ENCODE measurements at places on chromosomes 7 and 10.

DNA sequence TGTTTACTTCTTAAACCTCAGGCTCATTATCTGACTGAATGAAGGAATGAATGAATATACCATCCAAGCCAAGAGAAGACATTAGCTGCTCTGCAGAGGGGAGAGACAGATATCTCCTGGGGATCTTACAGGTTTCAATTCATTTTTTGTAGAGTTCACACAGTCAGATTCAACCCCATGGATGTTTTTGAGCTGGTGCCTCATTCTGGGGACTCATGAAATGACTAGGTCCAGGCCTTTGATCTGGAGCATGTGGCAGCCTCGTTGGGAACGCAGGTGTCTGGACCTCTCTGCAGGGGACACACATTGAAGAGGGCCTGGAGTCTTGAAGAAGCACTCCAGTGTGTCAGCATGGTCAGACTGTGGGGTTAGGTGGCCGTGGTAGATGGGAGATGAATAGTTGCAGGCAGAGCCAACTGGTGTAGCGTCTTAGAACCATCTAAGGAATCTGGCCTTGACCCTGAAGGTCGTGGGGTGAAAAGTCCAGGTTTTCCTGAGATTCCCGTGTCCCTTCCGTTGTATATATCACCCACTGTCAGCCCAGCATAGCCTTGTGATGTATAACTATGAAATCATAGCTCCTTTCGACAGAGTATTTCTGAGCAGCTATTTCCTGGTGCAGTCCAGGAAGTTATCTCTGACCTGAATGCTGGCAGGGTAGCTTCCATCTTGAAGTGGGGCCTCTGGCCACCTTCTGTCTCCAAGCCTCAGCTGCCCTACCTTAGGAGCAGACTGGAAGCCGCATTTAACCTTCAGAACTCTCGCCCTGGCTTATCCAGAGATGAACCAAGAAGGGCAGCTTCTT, 22.3 kb downstream of the BTBD16 start:
- DNase-seq: no peak

GRCh38 chr10:11286261-11286852, 268.7 kb downstream of the CELF2 start:
- no peak for DNase-seq

GRCh38 chr7:47787249-47788069, 160.8 kb downstream of the PKD1L1 start:
- DNase-seq: no peak

- DNase-seq: no peak
Measured at GRCh38 chr10:11841375-11841774, 18.2 kb downstream of the PROSER2 start.

DNA sequence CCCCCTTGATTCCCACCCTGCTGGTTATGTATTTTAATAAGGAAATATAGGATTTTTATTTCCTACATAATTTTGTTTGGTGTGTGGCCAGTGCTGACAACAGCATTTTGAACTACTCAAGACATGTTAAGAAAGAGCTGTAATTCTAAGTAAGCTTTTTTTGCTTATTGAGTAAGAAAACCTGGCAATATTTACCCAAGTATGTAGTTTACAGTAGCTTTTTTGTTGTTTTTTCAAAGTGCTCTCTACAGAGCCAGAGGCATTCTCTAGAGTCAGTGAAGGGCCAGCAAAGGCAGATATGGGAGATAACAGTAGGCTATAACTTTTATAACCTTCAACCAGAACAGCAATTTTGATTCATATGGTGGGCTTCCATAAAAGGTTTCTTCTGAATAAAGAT, 63.2 kb upstream of the TMEM168 start:
- no peak for DNase-seq

DNA sequence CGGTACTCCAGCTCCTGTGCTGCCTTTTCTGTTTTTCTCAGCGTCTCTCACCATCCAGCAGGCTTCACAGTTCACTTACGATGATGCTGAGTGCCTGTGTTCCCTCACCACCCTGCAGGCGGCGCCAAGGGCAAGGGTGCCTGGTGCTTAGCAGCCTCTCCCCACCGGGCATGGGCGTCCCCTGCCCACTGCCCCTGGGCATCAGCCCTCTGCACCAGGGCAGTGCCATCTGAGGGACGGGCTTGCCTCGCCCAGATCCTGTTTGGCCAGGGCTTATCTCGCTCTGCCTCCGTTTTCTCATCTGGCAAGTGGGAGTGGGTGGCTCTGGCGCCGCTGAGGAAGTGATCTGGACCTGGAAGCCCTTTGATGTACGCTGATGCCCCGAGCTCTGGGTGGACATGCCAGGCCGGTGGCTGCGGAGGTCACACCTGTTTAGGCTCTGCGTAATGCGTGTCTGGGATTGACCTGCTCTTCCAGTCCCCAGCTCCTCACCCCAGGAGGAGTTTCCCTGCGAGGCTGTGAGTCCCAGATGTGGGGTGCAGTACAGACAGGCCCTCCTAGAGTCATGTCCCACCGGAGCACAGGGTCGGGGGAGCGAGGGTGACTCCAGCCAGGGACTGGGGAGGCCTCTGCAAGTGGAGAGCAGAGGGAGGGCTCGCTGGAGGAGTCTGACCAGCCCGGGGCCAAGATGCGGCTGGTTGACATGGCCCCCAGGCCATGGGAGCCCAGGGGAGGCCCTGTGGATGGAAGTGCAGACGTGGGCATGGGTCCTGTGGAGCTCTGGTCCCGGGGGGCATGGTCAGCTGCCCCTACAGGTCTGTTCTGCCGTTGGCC, 11.8 kb downstream of the TTYH3 start:
- DNase-seq: no peak

DNA sequence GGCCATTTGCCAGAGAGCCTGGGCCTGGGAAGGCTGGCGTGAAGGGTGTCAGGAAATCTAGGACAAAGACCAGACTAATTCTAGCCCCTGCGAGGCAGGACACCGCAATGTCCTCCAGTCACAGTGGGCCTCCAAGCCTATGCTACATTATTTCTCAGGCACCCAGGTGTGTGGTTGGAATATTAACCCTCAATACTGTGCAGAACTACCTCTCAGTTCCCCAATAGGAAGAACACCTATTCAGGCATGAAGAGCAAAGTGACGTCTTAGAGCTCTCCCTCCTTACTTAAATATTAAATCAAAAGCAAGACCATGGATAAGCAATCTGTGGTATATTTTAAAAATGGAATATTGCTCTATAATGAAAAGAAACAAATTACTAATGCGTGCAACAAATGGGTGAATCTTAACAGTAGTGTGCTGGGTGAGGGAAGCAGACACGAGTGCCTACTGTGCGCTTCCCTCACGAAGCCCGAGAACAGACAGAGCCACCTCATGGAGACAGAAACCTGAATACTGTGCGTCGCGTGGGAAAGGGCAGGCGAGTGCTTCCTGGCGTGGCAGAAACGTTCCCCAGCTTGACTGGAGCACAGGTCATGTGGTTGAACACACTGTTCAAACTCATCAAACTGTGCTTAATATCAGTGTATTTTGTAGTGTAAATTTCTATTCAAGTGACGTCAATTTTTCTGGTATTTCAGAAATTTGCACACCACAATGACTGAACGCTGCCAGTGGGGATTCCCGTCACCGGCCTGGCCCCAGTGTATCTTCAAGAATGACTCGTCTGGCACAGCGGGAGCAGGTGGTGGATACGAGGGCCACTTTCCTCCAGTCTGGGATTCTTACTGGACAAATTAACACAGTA, 15.5 kb upstream of the PTPRN2 start:
- no peak for DNase-seq

- DNase-seq: peak; percentile 97
Measured at GRCh38 chr7:43869006-43869866, at the start of gene MRPS24. Gene MRPS24 (minus strand): TSS chr7:43869517. CDS start chr7:43869495, 22 bp downstream.

All from testis (tissue), 5 donors.